ENCODE measurements at places on chromosomes 3 and 15.

GRCh38 chr15:88204584-88204983 is 52.0 kb downstream of the NTRK3 start:
- no peak for DNase-seq

DNA sequence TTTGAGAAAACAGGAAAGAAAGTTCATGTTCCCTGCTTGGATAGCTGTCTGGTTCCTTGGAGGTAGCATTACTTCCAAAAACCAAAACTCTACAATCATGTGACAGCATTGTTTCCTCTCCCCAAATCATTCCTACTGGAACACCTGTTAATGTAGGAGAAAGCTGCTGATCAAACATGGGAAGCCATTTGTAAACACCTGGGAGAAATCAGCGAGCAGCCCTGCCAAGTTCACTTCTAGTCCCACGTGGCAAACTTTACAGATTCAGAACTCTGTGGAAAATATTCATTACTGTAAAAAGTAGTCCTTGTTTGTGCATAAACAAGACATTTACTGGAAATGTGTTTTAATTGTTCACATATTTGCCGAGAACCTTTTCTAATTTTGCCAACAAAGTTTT is 275.5 kb upstream of the AZI2 start:
- DNase-seq = peak; percentile 4

DNA sequence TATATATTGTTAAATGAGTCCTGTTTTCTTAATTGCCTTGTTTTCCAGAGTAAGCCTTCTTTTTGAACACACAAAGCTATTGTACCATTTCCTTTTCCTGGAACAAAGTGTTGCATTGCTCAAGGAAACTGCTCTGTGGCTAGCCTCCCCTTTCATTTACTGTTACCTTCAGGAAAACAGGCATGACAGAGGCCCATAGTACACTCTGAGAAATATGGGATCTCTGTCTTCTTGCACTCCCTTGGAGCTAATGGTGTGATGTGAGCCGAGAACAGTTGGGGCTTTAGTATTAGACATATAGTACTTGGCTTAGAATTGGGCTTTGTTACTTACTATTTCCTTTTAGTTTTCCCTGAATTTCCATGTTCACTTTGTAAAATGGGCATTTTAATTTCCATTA is 193.7 kb downstream of the GHSR start:
- DNase-seq = no peak

- no peak for DNase-seq
Observed at GRCh38 chr3:137347132-137347531, 389.3 kb downstream of the IL20RB start.

- no peak for DNase-seq
Observed at GRCh38 chr3:52094571-52095485, 38.5 kb upstream of the DUSP7 start.

DNA sequence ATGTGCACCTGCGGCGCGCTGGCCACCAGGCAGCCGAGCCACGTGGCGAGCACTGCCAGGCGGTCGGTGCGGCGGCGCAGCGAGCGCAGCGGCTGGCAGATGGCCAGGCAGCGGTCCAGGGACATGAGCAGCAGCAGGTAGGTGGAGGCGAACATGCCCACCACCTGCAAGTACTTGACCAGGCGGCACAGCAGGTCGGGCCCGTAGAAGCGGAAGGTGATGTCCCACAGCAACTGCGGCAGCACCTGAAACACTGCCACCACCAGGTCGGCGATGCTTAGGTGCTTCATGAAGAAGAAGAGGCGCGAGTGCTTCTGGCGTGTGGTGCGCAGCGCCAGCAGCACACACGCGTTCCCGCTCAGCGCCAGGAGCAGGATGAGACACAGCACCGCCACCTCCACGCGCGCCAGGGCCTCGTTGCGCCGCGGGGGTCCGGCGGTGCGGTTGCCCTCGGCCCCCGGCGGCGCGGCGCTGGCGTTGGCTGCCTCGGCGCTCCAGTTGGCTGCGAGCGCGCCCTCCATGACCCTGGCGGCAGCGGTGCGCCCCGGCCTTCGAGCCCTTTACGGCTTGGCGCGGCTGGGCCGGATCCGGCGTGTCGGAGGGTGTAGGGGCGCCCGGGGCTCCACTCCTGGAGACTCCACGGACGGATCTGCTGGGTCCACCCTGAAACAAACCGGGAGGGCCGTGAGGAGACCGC is 1.6 kb downstream of the OXTR start:
- DNase-seq = peak; percentile 32

- DNase-seq = no peak
Observed at GRCh38 chr15:45456212-45457106, 66.1 kb downstream of the SLC30A4 start.

DNA sequence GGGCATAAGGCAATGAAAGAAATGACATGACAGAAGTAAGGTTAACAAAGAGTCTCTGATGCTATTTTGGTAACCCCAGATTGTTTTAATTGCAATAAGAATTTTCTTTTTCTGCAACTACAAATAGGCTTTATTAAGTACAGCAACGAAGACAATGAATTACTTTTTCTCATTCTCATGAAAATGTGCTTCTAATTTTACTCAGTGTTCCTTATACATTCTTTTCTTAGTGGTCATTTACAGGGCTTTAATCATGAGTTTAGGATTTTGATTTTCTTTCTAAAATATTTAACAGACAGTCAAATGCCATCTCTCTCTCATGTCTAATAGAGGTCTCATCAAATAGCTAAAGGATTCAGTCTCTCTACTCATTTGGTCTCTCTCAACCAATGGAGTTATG is 452.1 kb downstream of the RAP2B start:
- DNase-seq = no peak

DNA sequence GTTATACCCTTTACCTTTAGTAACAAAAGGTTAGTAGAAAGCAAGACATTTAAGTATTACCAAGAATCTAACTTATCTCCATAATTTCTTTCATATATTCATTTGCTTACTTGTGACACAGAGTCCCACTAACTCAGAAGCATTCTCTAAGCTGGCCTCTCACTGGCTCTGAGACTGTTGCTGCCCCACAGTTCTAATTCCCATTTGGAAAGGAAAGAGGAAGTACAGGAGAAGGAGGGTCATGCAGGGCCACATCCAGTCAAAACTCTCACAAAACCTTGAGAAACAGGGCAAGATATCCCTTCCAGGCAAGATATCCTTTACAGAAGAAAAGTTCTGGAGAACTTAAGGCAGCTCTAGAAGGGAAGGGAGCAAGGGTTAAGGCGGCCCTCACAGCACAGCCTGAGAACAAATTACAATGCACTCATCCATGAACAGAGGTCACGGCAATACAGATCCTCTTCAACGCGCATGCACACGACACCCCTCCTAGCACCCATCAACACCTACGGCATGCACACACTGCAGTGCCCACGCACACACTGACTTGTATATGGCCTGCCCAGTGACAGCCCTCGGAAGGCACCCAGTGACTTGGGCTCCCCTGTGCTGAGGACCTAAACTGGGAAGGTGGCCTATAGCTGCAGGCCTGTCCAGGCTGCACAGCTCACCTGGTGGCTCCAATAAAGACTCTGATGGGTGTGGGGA is 13.0 kb upstream of the MYO5C start:
- DNase-seq = no peak

DNA sequence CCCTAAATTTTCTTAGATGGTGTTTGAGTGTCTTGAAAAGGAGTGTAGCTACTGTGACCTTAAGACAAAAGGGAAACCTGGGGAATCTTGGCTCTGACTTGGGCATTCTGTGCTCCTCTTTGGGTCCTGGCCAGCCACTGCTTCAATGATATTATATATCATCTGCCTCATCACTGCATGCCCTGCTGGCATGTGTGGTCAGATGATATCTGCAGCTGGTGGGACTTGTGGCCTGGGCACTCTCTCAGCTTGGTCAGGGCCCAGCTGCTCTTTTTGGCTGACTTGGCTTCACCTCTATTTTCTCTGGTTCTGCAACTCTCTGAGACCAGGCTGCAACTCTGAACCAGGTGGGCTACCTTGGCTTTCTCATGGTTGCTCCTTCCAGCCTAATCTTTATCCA is 446.1 kb upstream of the RARB start:
- DNase-seq = no peak

- DNase-seq = no peak
Observed at GRCh38 chr3:131705558-131706051, 202.8 kb upstream of the MRPL3 start.

GRCh38 chr15:98286200-98286599 is 325.7 kb downstream of the ARRDC4 start:
- DNase-seq = no peak

GRCh38 chr15:33021806-33022389 is 172.6 kb downstream of the FMN1 start:
- DNase-seq = peak; percentile 51

DNA sequence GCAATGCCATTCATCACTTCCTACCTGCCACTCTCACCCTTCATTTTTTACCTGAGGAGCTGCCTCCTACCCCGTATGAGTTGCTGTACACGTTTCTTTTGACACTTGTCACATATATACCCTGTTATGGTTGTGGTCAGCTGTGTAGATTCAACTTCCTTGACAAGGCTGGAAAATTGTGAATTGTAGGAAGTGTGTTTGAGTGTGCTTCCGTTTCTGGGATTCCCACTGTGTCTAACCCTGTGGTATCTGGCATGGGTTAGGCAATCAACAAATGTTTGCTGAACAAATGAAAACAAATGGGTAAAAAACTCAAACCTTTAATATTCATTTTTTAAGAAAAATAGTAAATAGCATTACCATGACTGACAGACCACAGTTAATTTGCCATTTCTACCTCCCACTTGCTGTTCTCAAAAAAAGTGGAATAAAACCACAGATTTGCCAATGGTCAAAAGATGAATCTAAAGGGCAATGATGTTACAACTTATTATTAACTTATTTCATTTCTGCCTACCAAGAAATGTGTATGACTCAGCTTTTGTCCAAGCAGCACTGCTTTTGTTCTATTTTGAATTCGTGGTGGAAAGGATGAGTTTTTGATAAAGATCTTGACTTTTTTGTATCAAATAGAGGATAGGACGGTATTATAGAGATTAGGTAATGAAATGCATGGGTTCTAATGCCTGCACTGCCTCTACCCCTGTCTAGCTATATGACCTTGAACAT is 404.6 kb downstream of the LPP start:
- no peak for DNase-seq

DNA sequence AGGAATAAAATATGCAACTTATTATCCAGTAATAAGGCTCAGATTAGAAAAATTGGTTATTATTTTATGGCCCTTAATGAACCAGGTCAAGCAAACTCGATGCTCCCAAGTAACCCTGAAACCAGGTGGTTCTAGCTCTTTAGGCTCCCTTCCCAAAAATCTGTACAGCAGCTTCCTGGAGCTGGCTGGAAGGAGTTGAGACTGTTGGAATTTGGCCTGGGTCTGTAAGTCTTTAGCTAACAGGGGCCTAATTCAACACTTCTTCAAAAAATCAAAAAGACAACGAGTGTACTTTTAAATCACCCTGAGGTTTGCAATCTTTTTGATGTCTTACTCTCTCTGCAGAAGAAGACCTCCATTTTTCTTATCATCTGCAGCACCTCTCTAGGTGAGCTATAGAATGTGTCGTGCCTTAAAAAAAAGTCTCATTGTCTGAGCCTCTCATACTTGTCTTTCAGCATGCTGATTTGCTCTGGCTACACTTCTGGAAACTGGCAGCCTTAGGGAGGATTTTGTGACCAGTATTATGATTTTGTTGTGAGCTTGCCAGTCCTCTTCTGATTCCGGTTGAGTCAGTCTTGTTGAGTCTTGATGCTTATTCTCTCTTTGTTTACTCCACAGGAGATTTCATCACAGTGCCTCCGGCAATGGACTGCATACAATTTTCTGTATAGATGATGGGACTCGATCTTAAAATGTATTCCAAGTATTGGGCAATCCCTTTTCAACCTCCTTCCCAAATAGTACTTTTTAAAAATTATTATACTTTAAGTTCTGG is 235.0 kb upstream of the KBTBD8 start:
- DNase-seq = no peak

GRCh38 chr3:112503304-112503972 is 4.2 kb upstream of the BTLA start:
- DNase-seq = no peak

GRCh38 chr3:101847328-101847727 is 2.0 kb upstream of the NFKBIZ start:
- no peak for DNase-seq

DNA sequence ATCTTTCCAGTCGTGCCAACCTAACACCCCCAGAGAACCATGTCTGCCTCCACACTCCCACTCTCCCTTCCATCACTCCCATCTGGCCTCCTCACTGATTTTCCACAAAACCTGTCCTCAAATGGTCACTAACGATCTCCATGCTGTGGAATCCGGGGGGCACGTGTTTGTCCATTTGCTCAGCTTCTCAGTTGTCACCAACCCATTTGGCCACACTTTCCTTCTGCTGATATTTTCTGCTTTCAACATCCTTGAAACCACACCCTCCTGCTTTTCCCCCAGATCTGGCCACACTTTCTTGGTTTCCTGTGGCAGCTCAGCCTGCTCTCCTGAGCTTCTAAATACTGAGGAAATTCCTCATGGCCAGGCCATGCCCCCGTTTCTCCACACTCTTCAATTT is 257.2 kb upstream of the NSMCE3 start:
- no peak for DNase-seq

DNA sequence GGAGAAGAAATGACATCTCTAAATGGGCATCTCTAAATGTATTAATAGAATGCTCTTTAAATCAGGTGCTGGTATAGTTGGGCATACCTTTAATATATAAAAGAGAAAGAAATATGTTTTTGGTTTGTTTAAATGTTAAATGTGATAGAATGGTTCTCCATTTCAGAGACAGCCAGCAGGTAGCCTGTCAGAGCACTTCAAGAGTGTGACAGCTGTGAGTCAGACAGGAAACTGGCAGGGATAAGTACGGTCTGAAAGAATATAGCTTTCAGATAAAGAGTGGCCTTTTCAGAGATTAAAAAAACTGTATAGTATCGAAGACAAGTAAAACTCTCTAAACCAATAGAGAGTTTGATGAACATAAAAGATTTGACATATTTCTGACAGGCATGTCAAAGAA is 654.1 kb downstream of the IGSF11 start:
- DNase-seq = peak; percentile 10

DNA sequence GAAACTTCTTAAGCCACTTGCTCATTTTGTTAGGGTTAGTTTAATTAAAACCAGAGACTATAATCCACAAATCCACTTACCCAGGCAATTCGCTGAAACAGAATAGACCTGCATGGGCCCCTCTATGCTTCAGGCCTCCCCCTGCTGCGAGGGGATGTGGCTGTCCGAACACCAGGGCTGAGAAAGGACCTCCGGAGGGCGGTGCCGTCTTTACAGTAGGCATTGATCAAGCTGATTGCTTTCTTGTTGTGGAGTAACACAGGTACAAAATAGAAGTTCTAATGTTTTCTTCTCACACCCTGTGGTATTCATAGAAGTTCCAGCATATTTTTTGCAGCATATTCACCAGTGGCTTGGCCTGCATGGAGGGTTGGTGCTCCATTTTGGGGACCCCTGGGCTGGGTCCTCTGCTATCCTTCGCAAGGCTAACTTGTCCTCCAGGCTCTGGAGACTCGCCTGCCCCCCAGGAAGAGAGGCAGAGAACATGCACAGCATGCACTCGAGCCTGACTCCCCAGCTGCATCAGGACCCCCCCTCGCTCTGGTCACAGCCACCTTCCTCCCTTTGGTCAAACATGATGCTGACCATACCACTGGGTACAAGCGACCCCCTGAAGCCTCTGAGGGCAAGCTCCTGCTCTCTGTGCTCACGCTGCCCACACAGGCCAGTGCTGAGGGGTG is 55.3 kb downstream of the TPRA1 start:
- no peak for DNase-seq
